Endothelial cell (in vitro differentiated cells): ENCODE measurements at places on chromosomes 3 and 15.
A peak's percentile ranks its signal among the peaks of the same experiment; 100 is the strongest.

DNA sequence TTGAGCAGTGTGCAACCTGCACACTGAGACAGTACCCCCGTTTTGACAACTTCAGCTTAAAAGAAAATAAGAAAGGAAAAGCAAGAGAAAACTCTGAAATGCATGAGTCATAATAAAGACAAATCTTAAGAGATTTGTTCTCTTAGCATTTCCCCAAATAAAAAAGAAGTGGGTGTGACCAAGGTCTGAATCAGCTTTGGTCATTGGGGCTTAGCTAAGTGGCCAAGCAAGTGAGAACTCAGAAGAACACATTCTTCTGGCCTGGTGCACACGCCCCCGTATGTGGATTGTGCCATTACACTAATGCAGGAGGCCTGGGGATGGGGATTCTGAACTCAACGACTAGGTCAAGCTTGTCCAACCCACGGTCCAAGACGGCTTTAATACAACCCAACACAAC, 56.9 kb upstream of the PDZRN3 start:
- no peak for DNase-seq

DNA sequence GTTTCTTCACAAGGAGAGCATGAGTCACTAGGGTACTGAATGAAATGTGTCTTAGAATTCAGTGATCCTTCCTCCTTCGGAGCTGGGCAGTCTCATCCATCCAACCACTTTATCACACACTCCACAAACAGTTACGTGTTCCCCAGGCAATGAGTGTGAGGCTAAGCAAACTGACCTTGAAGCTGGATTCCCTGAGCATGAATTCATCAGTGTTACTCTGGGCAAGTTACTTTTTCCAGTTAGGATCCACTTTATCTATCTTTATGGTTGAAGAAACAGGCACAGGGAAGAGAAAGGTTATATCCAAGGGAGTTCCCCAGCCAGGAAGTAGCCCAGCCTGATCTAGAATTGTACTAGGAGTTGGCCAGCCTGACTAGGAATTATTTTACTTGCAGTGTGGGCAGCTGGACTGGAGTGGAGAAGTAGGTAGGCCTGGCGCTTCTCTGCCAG, 17.1 kb upstream of the GCNT3 start:
- DNase-seq: no peak

DNA sequence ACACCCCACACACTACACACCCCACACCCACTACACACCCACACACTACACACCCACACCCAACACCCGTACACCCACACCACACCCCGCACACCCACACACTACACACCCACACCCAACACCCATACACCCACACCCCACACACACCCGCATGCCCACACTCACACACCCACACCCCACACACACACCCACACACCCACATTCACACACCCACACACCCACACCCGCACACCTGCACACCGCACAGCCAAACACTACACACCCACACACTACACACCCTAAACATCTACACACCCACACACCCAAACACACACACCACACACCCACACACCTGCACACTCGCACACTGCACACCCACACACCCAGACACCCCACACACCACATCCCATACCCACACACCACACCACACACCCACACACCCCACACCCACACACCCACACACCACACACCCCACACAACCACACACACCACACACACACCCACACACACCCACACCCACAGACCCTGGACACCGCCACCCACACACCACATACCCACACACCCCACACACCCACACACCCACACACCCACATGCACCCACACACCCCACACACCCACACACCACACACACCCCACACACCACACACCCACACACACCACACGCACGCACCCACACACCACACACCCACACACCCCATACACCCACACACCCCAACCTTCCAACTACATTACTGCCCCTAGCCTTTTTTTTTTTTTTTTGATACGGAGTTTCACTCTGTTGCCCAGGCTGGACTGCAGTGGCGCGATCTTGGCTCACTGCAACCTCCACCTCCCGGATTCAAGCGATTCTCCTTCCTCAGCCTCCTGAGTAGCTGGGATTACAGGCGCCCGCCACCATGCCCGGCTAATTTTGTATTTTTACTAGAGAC, 16.9 kb downstream of the CEP19 start:
- DNase-seq: no peak

- DNase-seq: no peak
Observed at GRCh38 chr15:41462084-41462795, 31.4 kb upstream of the ITPKA start.

GRCh38 chr3:177459401-177459800, 262.1 kb upstream of the TBL1XR1 start:
- no peak for DNase-seq

- DNase-seq: no peak
Observed at GRCh38 chr3:42007785-42008184, 45.9 kb upstream of the ULK4 start.

GRCh38 chr3:86890741-86891396, 100.1 kb downstream of the VGLL3 start:
- DNase-seq: no peak

DNA sequence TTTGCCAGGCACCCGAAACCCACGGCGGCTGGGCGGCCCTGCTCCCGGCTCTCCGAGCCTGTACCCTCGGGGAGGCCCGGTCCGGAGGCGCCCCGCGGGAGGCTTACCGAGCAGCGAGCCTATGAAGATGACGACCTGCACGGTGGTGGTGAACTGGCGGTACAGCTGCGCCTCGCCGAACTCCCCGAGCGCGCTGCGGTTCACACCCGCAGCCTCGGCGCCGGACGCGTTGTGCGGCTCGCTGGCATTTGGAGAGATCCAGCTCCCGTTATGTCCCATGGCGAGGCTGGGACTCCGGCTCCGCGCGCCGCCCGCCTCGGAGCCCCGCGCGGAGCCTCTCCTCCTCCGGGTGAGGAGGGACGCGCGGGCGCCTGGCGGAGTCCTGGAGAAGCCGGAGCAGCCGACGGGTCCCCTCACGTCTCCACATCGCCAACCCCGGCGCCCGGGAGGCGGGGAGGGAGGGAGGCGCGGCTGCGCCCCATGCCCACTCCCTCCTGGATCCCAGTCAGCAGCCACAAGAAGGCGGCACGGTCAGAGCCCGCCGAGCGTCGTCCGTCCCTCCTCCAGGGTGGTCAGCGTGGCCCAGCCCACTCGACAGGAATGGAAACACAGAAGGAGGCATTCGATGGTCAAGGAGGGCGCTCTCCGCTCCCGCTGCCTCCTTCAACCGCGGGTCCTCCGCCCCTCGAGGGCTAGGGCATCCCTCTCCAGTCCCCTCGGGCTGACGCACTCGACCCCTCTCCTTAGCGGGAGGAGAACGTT, at the start of gene GPR176:
GPR176 (minus strand) TSS at position 519 of the 762 bp plus-strand sequence; CDS start at position 279, 240 bp downstream.
- DNase-seq: peak; percentile 45
